ENCODE measurements at places on chromosomes 12 and 14.
A peak's percentile ranks its signal among the peaks of the same experiment; 100 is the strongest.

GRCh38 chr12:81359736-81360135, 281.9 kb downstream of the ACSS3 start:
- DNase-seq, result no peak

DNA sequence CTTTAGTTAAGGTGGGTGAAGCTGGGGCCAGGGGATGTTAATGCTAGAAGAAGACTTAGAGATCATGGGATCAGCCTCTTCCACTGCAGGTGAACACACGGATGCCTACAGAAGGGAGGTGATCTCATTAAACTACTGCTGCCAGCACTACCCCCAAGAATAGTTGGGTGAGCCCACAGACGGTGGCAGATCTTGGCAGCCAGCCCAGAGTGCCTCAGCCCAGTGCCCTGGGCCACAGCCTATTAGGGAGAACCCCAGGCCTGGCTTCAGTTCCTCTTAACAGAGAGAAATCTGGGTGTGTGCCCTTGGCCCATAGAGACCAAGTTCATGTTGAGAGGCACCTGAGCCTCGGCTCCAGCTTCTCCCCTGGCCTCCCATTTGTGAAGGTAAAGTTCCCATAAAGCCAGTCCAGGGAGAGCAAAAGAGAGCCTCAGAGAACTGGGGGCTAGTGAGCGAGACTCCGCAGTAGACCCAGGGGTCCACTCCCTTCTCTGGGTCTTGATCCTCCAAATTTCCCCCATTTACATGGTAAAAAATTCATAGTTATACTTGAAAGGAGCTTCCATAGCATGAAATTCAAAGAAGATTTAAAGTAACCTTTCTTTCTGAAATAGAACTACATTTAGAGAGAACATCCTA, 125.0 kb upstream of the CCND2 start:
- no peak for DNase-seq

DNA sequence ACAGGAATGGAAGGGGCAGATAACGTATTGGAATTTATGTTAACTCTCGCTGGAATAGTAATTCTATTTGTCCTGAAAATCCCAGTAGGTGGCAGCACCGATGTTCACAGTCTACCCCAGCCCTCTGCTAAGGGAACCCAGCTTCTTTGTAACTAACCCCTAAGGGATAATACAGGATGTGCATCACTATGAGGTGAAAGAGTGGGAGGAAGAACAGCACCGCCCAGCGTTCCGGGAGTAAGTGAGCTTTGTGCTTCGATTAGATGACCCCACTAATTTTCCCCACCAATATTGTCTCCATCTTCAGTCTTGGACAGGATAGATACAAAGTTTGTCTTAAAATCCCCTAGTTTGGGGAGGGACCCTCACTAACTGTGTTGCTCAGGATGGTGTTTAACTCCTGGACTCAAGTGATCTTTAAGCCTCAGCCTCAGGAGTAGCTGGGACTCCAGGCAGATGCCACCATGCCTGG, 2.7 kb downstream of the SLC2A3 start:
- DNase-seq, result peak; percentile 90

DNA sequence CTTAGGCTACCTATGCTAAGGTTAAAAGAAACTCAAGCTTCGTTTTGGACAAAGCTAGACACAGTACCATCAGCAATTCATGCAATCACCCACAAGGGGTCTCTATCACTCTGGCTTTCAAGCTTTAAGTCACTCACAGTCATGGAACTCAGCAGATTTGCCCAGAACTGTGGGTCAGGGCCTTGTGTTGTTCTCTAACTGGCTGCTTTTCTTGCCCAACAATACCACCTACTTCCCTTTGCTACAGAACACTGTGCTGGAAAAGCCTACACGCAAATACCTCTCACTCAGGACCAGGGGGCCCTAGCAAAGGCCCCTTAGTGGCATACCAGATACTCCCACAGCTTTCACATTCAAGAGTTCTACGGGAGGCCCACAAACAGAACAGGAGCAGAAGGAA, 9.1 kb downstream of the NEMP1 start:
- peak; percentile 33 for DNase-seq

DNA sequence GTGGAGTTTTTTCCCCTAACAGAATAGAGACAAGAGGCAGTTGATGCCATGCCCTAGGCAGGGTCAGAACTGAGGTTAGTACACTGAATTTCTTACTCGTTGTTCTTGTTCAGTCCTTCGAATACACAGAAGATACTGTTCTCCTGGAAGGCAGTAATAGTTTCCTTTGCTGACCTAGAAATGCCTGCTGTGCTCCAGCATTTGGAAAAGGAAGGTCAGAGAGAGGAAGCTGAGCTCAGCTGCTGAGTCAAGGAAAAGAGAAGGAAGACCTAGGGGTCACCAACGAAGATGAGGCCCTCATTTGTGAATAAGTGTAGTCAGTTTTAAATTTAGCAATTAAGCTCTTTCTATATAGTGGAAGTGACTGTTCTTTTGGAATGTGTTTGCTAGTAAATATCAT, 100.1 kb downstream of the CRADD start:
- DNase-seq, result no peak

GRCh38 chr12:113425960-113426453, 3.8 kb downstream of the SDSL start:
- DNase-seq, result no peak

DNA sequence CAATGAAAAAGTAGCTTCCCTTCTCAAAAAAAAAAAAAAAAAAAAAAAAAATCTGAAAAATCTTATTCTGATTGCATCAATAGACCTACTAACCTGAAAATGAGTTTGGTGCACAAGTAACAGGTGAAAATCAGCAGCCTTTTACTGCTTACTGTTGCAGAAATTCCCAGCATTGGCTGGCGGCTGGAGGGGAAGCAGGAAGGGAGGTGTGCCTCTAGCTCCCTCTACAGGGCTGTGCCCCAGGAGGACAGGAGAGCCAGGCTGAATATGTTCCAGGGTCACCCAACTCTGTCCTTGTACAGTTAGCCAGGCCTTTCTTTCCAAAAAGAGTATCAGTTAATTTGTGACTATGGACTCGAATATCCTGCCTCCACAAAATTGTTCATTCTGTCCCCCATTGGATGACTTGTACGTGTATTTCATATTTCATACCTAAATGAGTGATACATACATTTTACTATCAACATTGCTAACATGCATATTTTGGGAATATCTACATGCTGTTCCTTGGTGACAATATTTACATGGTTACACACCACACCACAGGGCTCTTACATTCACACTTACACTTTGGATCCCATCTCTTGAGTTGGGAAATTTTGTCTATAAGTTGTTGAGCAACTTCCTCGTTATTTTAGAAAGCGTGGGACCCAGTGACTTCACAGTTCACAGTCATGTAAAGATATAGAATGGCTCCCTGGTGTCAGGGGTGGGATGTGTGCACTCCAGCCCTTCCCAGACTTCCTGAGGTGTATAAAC, 124.8 kb downstream of the SAMD4A start:
- no peak for DNase-seq

GRCh38 chr14:97077253-97077653, 280.1 kb downstream of the VRK1 start:
- no peak for DNase-seq

DNA sequence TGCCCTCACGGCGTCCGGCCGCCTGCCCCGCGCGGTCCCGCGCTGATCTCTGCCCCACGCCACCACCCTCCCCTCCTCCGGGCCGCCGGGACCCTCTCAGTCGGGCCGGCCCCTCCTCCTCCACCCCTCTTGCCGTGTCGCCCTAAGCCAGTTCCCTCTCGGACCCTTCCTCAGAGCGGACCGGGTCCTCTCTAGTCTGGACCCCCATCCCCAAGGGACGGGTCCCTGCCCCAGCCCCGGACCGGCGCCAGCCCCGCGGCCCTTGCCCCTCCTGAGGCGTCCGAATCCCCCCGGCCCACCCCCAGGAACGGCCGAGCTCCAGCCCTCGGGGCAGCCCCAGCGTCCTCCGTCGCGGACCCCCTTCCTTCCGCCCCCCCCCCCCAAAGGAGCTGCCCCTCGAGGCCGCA, 485 bp downstream of the PPP4R4 start:
- no peak for DNase-seq

DNA sequence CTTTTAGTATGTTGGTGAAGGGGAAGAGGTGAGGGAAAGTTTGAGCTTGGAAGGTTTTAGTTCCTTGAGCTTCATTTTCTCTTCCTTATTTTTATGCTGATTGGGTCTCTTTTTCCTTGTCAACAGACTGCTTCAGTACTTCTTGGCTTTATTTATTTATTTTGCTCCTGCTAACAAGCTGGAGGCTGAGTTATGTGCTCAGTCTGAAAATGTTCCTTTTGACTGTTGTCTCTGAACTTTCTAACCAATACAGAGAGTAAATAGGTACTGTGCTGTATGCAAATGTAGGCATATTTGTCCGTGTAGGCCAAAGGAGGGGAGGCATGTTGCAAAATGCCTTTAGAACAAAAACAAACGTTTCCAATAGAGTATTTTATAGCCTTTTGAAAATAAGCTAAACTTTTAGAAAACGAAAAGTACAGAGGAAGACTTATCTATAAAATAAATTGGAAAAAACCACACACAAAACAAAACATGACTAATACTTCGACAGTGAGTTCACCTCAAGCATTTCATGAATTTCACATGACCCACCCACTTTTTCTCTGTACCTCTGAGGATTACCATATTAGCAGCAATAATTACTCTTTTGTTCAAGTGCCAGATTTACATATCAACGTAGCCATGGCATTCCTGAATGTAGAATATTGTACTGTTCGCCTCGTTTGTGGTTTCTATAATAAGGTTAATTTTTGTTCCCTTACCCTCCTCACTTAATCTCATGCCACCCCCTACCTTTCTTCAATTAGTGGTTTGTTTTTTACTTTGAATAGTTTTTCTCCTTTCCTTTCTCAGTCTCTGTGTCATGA, 4.7 kb upstream of the CREBL2 start:
- DNase-seq, result no peak

DNA sequence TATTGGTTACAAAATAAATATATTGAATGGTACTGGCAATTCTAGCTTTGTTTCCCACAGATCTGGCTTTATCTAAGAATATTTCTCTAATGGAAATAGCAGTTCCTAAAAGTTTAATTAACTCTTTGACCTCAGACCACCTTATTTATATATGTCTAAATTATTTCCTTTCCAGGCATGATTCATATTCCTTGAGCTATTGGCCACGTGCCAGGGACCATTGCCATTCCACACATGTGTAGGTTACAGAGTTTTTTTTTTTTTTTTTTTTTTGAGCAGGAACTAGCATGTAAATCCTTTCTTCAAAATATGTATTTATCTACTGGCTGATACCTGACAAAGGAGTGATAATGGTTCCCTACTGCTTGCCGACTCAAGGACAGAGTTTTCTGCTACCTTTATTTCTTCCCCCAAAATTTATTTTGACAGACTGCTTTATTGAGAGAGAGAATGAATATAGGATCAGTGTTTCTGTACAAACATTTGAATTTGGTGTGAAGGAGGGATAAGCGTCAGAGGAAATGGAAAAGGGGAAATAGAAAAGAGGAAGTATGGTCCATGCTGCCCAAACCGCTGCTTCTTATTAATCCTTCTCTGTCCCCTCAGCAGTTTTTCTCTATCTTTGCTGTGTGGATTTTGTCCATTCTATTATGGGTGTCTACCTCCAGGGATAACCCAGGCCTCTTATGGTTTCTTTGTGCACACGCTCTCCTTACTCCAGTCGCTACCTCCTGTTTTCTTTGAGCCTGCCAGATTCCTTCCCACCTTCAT, 36.4 kb downstream of the PDE3A start:
- DNase-seq, result peak; percentile 22

- DNase-seq, result no peak
Observed at GRCh38 chr12:5451251-5451650, 19.3 kb downstream of the NTF3 start.

GRCh38 chr14:96153003-96153402, 51.6 kb upstream of the BDKRB2 start:
- no peak for DNase-seq

- no peak for DNase-seq
Observed at GRCh38 chr12:76649099-76649498, 89.5 kb upstream of the OSBPL8 start.

- no peak for DNase-seq
Observed at GRCh38 chr12:52585946-52586345, 12.3 kb upstream of the KRT74 start.

- no peak for DNase-seq
Observed at GRCh38 chr12:54369597-54370131, 5.4 kb upstream of the GPR84 start.

DNA sequence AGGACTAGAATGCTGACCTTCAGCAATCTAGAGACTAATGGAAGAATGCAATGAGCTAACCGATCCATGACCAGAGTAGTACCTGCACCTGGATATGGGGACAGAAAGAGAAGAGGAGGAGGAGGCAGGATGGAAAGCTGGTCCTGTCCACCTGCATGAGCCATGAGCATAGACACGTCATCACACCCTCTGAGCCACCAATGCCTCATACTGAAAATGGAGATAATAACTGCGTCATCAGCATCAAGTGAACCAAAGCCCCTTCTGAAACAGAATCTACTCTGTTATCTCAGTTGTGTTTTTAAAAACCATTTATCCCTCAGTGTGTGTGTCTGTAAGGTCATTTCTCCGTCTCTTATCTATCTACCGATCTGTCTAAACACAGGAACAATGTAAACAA, 327.0 kb downstream of the BCL11B start:
- DNase-seq, result no peak

DNA sequence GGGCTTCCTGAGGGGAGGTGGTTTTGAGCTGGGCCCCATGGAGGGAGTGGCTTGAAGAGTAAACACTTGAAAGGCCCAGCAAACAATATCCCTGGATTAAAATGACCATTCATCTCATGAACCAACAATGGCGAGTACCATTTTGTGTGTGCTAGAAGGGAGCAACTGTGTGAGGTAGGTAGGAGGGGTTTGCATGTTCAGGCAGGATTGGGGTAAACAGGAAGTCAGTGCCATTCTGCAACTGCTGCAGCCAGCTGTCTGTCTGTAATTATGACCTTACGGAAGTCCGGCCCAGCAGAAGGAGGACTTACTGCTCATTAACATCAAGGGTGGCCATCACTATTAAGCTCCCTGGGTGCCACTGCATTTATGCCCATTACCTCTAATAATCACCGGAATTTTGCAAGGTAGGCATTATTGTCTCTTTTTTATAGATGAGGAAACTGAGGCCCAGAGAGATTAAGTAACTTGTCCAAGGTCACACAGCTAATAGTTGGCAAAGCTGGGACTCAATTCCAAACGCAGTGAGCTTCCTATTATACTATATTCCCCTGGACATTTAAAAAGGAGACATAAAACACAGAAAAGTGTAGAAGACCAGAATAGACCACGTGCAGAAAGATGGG, 16.6 kb upstream of the IFI27L2 start:
- no peak for DNase-seq

GRCh38 chr12:101745481-101745880, 6.2 kb upstream of the SYCP3 start:
- DNase-seq, result no peak

GRCh38 chr12:53052419-53053217, 2.8 kb downstream of the TNS2 start:
- DNase-seq, result no peak

GRCh38 chr12:98894412-98895085, 249.5 kb downstream of the APAF1 start:
- DNase-seq, result no peak

- no peak for DNase-seq
Observed at GRCh38 chr14:90517076-90517841, 120.4 kb downstream of the CALM1 start.

- DNase-seq, result no peak
Observed at GRCh38 chr12:49588721-49589516, 16.5 kb downstream of the FAM186B start.

GRCh38 chr12:83827860-83828259, 1084.7 kb downstream of the SLC6A15 start:
- DNase-seq, result no peak

GRCh38 chr14:21322716-21323115, 42.8 kb downstream of the RPGRIP1 start:
- no peak for DNase-seq

Measured in HS-5 (cell line).